NCI-H1092 (cell line): ENCODE measurements at places on chromosomes 5 and 9.

- no peak for DNase-seq
Measured at GRCh38 chr9:75046725-75047345, 18.7 kb upstream of the CARNMT1 start.

DNA sequence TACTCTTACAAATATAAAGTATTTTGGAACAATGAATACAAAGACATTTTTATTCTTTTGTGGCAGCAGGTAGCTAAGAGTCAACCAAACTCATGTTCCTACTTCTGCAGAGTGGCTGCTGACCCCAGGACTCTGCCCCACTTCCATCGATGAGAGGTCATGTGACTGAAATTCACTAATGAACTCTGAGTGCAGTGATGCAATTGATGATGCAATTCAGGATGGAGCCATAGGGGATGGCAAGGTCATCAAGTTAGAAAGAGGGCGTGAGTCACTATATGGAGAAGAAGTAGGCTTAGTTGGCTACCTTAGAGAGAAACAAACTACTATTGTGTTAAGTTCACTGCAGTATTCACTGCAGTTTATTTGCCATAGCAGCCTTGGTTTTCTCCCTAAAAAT lies 340.4 kb downstream of the CTNND2 start:
- no peak for DNase-seq

DNA sequence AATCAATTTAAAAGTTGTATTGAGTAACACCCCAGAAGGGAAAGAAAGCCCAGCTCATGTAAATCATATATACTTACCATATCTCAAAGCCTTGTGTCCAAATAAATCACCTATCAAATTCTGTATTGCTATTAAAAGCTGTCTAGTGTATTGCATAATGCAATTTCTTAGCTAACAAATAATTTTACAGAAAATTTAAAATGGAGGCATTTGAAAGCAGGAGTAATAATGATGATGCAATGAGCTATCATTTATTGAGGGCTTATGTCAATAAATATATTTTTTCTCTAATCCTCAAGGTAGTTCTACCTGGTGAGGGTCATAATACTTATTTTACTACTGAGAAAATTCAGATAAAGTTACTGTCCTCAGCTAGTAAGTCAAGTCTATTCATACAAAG lies 42.8 kb upstream of the CDK5RAP2 start:
- no peak for DNase-seq

DNA sequence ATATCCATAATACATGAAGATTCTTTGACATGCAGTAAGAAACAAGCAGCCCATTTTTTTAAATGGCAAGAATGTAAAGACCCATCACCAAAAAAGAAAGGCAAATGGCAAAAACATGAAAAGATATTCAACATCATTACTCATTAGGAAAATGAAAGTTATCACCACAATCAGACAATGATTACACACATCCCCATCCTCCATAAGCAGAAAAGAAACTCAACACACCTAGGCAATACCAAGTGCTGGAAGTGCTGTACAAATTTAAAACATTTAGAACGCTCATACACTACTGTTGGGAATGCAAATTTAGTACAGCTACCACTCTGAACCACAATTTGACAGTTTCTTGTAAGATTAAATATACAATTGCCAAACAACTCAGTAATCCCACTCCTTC lies 466.7 kb downstream of the ACTL7B start:
- no peak for DNase-seq

- DNase-seq: no peak
Measured at GRCh38 chr5:179906795-179907555, 722 bp downstream of the TBC1D9B start.

- no peak for DNase-seq
Measured at GRCh38 chr9:126219166-126219565, 107.5 kb upstream of the MVB12B start.

GRCh38 chr5:41835645-41836044 lies 34.6 kb downstream of the OXCT1 start:
- no peak for DNase-seq

DNA sequence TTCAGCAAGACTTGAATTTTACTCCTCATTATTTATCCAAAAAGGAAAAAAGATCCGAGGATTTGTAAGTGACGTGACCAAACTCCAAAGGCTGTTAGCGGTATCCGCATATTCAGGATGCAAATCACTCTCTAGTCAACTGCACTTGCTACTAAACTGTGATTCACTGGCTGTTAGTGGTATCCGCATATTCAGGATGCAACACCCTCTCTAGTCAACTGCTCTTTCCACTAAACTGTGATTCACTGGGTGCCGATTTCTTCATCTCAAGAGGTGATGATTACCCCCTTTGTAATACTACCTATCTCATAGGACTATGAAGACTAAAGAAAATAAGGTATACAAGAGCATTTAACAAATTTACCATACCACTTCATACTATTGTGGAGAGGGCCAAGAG lies 5.7 kb downstream of the MAPKAP1 start:
- DNase-seq: no peak

DNA sequence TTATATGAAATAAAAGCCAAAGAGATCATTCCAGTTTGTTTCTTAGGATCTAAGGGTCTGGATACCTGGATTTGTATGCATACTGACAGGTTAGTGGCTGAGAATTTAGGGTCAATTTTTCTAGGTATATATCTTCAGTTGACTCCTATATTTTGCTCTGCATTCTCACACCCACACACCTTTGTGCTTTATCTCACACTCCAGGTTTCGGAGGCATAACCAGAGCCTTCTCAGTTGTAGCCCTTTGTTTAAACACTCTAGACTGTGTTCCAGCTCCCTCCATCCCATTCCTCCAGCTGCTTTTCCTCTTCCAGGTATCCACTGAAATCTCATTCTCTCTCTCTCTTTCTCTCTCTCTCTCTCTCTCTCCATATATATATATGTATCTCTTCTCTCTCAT lies 10.6 kb upstream of the MOCS2 start:
- DNase-seq: no peak

DNA sequence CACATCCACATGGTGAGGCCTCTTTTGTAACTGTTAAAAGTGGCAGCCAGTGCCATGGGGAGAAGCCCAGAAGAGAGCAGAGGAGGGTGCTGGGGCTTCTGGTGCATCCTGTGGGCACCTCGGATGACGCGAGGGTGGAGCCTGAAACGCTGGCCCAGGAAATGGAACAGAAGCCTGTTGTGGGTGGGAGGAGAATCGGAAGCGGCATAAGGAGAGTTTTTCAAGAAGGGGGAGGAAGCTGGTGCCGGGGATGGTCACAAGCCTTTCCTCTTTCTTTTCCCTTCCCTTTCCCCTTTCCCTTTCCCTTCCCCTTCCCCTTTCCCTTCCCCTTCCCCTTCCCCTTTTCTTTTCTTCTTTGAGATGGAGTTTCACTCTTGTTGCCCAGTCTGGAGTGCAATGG lies 12.9 kb downstream of the ANKRD33B start:
- no peak for DNase-seq

DNA sequence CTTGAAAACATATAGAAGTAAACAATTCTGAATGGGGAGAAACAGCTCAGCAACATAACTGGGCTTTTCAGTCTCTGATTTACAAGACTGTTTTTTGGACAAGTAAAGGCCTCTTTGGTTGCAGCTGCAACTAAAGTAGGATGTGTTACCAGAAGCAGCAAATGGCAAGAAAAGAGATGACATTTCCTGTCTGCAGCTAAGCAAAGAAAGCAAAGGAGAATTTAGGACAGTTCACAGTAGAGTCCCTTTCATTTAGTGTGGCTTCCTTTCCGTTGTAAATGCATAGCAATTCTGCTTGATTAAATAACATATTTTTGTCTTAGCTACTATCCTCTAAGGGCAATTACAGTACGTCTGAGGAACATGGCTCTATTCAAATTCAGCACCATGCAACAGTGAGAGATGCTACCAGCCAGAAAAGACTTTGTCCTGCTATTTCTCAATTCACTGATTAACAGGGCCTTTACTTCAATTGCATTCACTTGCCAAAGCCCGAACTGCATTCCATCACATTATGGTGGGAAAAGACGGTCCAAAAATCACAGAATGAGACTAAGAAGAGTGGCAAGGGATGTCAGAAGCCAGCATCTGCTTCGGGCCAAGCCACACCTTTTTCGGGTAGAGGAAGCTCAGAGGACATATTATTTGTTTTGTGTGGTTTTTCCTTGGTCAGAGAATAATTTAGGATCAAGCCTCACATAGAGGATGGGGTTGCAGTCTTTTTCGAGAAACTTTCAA lies 107.7 kb downstream of the SEMA6A start:
- no peak for DNase-seq

GRCh38 chr9:137310189-137311052 lies 8.3 kb upstream of the NRARP start:
- no peak for DNase-seq

DNA sequence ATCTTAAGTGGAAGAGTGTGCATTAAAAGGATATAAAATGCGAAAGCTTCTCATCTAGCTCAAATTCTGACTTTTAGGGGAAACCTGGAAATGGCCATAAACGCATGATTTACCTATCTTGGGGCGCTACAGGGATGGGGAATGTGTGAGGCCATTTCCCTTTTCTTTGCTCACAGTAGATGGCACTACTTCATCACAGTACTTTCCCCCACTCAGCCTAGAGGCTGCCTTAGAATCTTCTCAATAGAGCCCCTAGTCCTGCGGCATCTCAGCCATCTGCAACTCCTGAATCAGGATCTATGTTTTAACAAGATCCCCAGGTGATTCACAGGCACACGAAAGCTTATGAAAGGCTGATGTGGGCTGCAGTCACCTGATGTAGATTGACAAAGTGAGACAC lies 110.8 kb downstream of the LHFPL2 start:
- DNase-seq: peak; percentile 1

DNA sequence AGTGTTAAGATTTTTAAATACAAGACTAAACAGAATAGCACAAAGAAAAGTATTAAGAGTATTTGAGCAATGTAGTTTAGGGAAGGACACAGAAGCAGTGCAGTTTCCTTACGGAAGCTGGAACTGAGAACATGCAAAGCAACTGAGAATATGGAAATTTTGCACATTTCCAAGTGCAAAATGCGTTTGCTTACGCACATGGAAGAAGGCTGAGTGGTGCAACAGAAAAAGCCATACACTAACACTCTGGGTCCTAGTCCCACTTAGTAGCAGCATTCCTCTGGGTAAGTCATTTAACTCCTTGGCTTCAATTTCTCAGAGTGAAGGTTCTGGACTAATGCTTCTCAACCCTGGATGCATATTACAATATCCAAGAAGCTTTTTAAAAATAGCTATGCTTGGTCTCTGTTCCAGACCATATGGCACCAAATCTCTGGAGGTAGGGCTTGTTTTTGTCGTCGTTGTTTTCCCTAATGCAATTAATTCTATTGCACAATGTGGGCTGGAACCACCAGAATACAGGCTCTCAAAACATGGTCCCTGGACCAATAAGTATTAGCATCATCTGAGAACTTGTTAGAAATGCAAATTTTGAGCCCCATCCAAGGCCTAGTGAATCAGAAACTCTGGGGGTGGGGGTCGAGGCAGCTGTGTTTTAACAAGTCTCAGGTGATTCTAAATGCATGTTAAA lies 65.2 kb upstream of the DEPDC1B start:
- no peak for DNase-seq

DNA sequence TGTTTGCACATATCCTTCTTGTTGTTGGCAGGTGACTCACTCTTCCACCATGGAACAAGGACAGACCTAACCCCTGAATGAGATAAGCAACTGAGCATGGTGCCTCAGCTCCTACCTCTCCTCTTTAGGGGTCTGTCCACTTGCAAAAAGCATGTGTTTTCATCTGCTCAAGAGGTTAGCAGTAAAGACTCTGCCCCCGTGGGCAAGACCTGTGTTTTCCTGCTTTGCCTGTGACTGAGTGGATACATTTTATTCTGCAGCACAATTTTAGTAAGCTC lies 111.0 kb upstream of the LIFR start:
- no peak for DNase-seq

GRCh38 chr9:121981118-121981883 lies 111.8 kb downstream of the TTLL11 start:
- no peak for DNase-seq

GRCh38 chr9:129021091-129021490 lies 7.0 kb downstream of the SH3GLB2 start:
- no peak for DNase-seq

GRCh38 chr5:64619609-64620008 lies 70.7 kb upstream of the SHISAL2B start:
- DNase-seq: no peak

DNA sequence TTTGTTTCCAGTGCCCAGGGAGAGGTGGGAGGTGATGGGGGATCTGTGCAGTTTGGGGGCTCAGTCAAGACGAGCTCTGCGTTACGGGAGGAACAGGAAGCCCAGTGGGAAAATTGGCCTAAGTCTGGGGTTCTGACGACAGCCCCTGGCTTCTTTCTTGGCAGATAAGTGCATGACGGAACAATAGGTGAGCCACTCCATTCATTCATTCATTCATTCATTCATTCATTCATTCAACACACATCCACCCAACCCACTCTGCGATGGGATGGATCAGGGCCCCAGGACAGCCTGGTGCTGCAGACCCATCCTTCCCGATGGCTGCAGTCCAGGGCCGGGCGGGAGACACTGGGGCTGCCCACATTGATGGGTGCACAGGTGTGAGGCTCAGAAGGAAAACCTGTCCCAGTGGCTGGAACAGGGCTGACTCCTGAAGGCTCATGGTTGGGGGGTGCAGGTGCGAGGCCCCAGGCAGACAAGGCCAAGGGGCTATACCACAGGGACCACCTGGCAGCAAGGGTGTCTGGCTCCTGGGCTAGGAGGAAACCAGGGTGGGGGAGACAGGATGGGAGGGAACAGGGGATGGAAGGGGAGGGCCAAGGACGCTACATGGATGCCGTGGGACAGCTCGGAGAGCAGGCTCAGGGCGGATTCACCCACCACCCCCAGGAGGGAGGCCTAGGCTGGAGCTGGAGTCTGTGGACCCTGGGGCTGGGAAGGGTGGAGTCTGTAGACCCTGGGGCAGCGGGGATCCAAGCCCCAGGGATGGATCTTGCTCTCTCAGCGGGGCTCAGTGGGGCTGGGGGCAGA lies 1.9 kb upstream of the LCNL1 start:
- no peak for DNase-seq

GRCh38 chr9:99392986-99393385 lies 170.9 kb downstream of the SEC61B start:
- no peak for DNase-seq

DNA sequence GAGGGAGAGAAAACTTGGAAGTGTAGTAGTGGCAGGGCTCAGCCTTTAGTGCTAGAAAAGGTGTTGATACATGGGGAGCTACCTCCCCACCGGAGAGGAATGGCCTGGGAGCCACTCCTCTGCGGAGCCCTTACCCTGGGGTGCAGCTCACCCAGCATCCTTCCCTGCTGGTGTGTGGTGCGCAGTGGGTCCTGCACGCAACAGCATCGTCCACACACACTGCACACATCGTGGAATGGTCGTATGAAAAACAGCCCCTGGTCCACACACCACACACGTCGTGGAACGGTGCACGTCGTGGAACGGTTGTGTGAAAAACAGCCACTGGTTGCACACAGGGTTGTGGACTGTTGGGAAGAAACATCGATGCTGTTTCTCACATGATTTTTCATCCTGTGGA lies 16.1 kb upstream of the AHRR start:
- no peak for DNase-seq

GRCh38 chr9:83133316-83133715 lies 70.4 kb upstream of the RASEF start:
- no peak for DNase-seq

- no peak for DNase-seq
Measured at GRCh38 chr5:30436691-30437090, 756.8 kb upstream of the CDH6 start.

GRCh38 chr9:79255651-79256260 lies 316.0 kb upstream of the TLE4 start:
- DNase-seq: no peak
